ENCODE measurements at places on chromosomes 16 and 17.

- no peak for DNase-seq
Measured at GRCh38 chr16:54245788-54246453, 40.7 kb downstream of the IRX3 start.

GRCh38 chr16:88810912-88811768, 588 bp downstream of the APRT start:
- peak; percentile 79 for DNase-seq

GRCh38 chr16:64455275-64455674, 666.6 kb downstream of the CDH11 start:
- no peak for DNase-seq

GRCh38 chr17:41492771-41493170, 3.1 kb upstream of the KRT36 start:
- DNase-seq, result no peak

- DNase-seq, result no peak
Measured at GRCh38 chr17:45008216-45008615, 40.1 kb upstream of the C1QL1 start.

DNA sequence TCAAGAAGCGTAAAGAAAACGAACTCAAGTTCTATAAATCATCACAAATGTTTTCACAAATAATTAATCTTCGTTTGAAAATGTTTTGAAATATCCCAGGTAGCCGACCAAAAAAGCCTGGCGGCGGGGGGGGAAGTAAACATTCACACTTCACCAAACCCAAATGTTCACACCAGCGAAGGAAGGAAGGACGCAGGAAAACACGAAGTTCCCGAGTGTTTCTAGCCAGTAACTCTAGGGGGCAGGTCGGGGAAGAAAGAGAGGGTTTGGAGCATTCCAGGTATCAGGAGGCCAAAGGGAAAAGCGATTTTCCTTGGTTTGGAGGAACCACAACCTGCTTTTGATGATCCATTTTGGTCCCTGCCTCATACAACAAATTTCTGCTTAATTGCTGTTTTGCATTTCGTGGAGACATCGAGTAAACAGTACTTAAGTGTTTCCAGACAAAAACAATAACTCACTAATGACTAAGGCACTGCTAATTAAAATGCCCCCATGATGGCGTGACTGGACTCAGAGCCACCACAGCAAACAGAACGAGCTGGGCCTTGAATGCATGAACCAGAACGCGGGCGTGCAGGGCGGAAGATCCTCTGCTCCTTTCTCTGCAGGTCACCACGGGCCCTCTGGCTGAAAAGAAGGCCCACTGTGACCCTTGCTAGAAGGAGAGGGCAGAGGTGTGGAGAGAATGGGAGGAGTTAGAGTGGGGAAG, 16.6 kb downstream of the ZFHX3 start:
- DNase-seq, result no peak

DNA sequence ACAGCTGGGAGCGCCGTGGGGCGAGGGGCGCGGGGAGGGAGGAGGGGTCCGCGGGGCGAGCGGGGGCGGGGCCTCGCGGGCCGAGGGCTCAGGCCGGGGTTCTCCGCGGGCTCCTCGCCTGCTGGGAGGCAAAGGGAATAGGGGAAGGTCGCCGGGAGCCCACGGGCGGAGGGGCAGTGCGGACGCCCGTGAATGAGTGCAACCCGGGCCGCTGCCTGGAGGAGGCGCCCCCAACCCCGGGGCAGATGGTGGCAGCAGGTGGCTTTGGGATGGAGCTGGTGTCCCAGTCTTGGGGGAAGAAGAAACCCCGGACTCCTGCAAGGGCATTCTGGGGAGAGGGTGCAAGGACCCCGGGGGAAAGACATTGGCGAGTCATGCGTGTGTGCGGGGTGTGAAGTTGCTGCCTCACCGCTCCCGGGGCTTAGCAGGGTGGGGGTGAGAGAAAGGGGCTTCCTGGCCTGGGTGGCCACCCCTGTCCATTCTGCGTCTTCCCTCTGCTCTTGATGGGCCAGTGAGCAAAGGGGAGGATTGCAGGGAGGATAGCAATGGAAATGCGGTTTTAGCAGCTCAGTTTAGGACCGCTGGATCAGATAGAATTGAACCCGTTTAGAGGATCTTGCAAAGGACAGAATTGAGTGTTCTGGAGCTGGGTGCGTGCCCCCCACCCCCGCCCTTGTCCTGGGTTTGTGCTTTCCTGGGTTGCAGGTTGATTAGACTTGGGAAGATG, 526 bp downstream of the KIAA0513 start:
- peak; percentile 48 for DNase-seq

DNA sequence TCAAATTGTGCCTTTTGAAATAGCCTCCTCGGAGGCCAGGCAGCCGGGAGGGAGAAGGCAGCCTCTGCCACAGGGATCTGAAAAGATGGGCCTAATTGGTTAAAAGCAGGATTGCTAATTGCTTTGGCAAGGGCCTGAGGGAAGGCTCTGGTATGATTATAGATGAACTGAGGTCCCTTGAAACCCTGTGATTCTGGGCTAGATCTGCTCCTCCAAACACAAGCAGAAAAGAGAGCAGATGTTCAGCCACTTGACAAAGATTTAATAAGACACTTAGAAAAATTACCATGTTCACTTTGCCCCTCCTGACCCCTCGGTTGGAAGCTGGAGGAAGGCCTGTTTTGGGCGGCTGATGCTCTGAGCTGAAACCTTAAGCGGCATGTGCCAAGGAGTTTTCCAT, 209.5 kb upstream of the MPHOSPH6 start:
- DNase-seq, result no peak

- DNase-seq, result no peak
Measured at GRCh38 chr16:5298202-5298601, 200.6 kb upstream of the EEF2KMT start.

- no peak for DNase-seq
Measured at GRCh38 chr16:66935314-66936011, at the start of gene CES2. CES2 (plus strand) TSS chr16:66935516; CDS start chr16:66935636, 120 bp downstream.

GRCh38 chr17:79027925-79028491, 4.0 kb downstream of the C1QTNF1 start:
- no peak for DNase-seq

DNA sequence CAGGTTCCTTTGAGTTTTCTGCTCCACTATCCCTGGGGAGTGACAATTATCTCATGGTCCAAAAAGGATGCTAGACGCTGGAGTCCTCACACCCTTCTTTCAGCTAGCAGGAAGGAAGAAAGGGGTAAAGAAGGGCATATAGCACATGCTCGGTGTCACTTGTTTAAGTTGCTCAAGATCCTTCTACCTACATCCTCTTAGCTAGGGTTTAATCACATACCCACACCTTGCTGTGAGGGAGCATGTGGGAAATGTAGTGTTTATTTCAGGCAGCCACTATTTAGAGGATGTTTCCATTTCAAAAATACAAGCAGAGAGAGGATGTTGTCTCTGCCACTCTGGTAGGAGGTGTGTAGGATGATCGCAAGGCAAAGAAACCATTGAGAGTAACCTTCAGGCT, 4.5 kb downstream of the PRKCB start:
- DNase-seq, result no peak

- peak; percentile 45 for DNase-seq
Measured at GRCh38 chr17:12342609-12343435, 322.1 kb downstream of the MAP2K4 start.

DNA sequence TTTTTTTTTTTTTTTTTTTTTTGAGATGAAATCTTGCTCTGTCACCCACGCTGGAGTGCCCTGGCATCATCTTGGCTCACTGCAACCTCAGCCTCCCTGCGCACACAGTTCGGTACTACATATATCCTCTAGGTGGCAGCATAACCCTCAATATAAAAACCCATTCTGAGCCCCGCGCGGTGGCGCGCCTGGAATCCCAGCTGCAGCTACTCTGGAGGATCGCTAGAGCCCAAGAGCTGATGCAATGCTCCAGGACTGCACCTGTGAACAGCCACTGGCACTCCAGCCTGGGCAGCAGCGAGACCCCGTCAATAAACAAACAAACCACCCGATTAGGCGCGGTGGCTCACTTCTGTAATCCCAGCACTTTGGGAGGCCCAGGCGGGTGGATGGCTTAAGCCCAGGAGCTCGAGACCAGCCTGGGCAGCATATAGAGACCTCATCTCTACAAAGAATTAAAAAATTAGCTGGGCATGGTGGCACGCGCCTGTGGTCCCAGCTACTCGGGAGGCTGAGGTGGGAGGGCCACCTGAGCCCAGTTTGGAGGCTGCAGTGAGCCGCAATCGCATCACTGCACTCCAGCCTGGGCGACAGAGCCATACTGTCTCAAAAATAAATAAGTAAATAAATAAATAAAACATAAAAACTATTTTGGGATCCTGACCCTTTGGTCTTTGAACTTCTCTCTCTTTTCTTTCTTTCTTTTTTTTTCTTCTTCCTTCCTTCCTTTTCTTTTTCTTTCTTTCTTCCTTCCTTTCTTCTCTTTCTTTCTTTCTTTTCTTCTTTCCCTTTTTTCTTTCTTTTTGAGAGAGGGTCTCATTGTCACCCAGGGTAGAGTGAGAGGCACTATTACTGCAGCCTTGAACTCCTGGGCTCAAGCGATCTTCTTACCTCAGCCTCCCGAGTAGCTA, 15.4 kb upstream of the AKAP10 start:
- peak; percentile 82 for DNase-seq

DNA sequence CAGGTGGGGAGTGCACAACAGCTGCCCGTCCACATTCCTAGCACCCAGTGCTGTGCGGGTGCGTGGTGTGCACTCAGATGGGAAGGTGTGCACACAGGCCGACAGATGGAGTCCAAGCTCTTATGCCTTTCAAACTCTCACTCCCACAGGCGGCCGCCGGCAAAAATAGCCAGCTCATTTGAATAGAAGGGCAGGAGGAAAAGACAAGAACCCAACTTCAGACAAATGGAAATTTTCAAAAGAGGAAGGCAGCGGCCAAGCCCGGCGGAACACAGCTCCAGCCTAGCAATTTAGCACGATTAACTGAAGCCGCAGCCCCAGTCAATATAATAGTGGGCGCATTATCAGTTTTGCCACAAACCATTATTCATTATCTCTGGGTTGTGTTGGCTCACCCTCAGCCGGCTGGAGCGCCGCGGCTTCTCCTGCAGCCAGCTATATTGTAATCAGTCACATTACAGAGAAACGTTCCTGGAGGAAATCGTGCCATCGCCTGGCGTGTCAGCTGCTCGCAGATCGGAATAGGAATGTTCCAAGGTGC, 103.9 kb upstream of the SEC14L1 start:
- DNase-seq, result no peak

DNA sequence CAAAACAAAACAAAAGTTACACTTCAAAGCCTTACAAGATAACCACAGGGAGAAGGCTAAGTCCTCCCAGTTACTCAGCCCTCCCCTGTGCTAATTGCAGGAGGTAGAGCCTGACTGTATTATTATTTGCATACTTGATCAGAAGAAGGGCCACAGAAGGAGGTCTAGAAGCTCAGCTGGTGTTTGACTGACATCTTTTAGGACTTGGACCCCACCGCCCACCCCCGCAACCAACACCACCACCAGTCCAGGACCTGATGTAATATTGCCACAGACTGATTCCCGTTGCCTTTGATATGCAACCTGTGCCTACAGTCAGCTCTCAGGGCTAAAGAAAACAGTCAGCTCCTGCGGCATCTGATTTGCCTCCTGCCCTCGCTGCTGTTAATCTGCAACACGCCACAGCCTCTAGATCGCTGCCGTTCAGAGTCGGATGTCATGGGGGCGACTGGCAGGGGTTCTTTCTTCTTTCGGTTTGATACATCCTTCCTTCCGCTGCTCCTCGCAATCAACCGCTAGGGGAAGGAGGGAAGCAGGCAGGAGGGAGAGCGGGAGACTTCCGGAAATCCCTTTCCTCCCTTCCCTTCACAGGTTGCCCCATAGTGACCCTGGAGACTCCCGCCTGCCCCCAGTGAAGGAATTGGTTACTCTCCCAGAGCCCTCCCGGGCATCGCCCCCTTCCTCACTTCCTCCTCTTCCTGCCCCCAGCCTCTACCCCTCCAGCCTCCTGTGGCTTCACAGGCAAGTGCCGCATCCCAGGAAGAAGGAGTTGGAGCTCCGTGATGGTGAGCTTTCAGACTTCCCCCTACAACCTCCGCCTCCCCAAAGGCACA, 90.5 kb upstream of the SOX9 start:
- peak; percentile 32 for DNase-seq

GRCh38 chr17:42116705-42117396, 4.3 kb downstream of the KAT2A start:
- peak; percentile 85 for DNase-seq

GRCh38 chr17:16467886-16468285, 24.1 kb downstream of the LRRC75A start:
- DNase-seq, result no peak

GRCh38 chr17:18933102-18934058, 18.6 kb upstream of the SLC5A10 start:
- no peak for DNase-seq

GRCh38 chr16:2043667-2044451, 3.8 kb downstream of the NTHL1 start:
- DNase-seq, result no peak

DNA sequence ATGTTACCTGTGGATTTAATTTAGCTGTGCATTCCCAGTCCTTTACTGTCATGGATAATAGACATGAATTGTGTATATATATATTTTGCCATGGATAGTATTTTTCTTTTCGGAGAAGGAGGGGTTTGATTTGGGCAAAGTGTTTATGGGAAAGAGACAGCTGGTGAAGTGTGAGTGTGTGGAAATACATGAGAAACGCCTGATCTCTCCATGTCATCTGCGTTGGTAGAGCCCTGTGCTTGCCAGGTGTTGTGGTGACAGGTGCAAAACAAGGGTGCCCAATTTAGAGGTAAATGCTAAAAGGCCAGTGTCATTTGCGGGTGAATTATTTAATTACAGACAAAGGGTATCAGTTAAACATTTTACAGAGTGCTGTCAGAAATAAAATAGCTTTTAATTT, 23.4 kb downstream of the NDEL1 start:
- DNase-seq, result no peak

- DNase-seq, result no peak
Measured at GRCh38 chr16:70708366-70709246, 22.8 kb upstream of the MTSS2 start.

GRCh38 chr16:2250652-2251295, 613 bp downstream of the ECI1 start:
- peak; percentile 61 for DNase-seq

- no peak for DNase-seq
Measured at GRCh38 chr16:15752717-15753488, 102.9 kb downstream of the NDE1 start.

GRCh38 chr16:21128991-21129390, 21.7 kb downstream of the DNAH3 start:
- no peak for DNase-seq

DNA sequence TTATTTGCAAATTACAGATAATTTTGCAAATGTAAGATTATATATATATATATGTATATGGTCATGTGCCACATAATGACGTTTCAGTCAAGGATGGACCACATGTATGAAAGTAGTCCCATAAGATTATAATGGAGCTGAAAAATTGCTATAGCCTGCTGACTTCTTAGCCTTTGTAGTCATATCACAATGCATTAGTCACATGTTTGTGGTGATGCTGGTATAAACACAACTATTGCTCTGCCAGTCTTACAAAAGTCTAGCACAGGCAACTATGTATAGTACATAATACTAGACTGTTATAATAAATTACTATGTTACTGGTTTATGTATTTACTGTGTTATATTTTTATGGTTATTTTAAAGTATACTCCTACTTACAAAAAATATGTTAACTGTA, 444.3 kb downstream of the KCNJ2 start:
- no peak for DNase-seq

- DNase-seq, result peak; percentile 17
Measured at GRCh38 chr17:79630126-79630525, 19.3 kb upstream of the RBFOX3 start.

Data from stimulated activated CD8-positive, alpha-beta memory T cell treated with anti-CD3 and anti-CD28 coated beads, Interleukin-4, amount 100 ng/mL, for 48 hours (primary cell).